D721Med (cell line): ENCODE measurements at places on chromosomes 6 and 20.

DNA sequence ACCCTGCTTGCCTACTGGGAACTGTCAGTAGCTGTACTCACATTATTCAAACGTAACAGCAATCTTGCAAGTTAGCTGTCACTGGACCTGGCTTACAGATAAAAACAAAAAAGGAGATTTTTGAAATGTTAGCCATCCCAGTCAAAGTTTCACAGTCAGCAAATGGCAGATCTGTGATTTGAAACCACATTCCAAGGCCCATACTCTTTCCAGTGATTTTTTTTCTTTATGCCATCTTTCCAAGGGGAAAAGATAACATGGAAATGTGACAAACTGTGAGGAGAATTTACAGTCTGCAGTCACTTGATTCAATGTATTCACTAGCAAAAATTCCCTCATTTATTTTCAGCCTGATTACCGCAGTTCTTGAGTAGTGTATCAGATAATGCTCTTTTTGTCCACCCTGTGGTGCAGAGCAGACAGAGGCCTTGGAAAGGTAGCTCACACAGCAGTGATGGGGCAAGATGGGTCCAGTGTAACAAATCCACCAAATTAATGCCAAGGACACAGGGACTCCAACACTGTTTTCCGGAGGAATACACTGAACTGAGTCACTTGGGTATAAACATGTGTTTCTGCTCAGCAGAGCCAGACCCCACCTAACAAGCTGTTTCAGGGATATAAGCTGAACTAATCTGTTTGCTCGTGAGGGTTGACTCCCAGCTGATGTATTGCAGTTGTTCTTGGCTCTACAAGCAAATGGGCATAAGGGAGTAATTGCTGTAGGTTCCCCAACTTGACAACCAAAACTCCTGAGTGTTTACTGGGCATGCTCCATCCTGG lies 49.9 kb upstream of the ADGRF1 start:
- no peak for DNase-seq

GRCh38 chr6:118755941-118756646 lies 104.7 kb upstream of the CEP85L start:
- no peak for DNase-seq

GRCh38 chr20:5845681-5846615 lies 95.7 kb downstream of the SHLD1 start:
- DNase-seq, result no peak

- DNase-seq, result no peak
Observed at GRCh38 chr6:24876499-24877465, 59.0 kb downstream of the RIPOR2 start.

GRCh38 chr20:25859649-25860530 lies 163.2 kb upstream of the ZNF337 start:
- DNase-seq, result no peak

GRCh38 chr6:324729-325125 lies 32.4 kb downstream of the DUSP22 start:
- no peak for DNase-seq
